ENCODE measurements at places on chromosomes 5 and 9.

- no peak for DNase-seq
Measured at GRCh38 chr5:159183247-159183646, 26.1 kb downstream of the RNF145 start.

- DNase-seq = peak; percentile 20
Measured at GRCh38 chr5:10856683-10857337, 95.8 kb upstream of the DAP start.

- peak; percentile 82 for DNase-seq
Measured at GRCh38 chr9:105244734-105245028, 230 bp downstream of the SLC44A1 start.

DNA sequence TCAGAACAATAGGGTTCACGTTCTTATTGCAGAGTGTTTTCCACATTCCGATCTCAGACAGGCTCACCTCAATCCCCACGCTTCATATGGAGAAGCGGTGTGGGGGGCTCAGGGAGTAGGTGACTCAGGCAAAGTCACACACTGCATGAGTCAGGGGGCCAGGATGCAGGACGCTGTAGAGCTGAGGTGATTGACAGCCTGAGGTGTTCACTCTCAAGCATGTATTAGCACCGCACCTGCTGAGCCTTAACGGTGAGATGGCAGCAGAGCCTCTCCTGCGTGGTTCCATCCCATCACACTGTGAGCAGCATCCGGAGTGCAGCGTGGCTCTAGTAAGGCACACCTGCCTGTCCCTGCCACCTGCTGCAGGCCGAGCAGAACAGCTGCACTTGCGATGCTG, 194.0 kb downstream of the IRX2 start:
- no peak for DNase-seq

DNA sequence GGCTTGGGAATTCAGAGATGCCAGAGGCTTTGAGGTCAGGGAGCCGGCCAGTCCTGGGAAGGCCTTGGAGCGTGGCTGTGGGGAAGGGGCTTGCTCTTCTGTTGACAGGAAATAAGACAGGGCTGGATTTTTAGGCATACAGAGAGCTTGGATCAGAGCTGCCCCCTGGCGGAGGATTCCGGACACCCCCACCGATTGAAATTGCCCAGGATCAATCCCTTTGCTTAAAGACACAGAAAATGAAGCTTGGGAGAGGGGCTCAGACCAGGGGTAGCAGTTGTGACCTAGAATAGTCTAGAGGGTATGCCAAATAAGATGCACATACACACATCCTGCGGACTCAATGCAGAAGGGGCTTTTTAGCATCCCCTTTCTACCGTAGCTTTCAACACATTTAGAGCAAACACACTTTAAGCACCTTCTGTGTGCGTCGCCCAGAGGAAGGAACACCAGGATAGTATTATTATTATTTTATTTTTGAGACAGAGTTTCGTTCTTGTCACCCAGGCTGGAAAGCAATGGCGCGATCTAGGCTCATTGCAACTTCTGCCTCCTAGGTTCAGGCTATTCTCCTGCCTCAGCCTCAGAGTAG, 1.7 kb upstream of the NTMT1 start:
- DNase-seq = peak; percentile 85

DNA sequence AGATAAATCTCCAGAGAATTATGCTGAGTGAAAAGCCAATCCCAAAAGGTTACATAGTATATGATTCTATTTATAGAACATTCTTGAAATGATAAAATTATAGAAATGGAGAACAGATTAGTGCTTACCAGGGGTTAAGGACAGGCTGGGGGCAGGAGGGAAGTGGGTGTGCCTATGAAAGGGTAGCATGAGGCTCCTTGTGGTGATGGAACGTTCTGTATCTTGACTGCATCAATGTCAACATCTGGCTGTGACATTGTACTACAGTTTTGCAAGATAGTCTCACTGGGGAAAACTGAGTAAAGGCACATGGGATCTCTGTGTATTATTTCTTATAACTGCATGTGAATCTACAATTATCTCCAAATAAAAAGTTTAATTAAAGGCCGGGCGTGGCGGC, 22.3 kb downstream of the ORM2 start:
- DNase-seq = no peak

GRCh38 chr5:125424402-125425141, 678.1 kb upstream of the ZNF608 start:
- no peak for DNase-seq

GRCh38 chr9:136093995-136094881, 851 bp downstream of the NACC2 start:
- no peak for DNase-seq

DNA sequence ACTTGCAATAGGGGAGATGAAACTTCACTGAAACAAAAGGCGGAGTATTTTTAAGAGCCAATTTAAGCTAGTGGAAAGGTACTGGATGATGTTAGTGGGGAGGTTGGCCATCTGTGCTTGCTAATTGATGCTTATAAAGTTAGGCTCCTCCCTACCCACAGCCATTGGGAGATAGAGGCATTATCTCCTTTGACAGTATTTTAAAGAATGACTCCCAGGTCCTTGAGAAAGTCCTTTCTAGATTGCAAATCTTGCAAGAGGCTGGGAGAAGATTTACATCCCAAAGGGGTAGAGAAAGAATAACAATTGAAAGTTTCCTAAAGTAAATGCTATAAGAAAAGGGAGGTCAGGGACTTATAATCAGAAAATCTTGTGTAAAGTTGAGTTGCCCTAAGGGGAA, 282.6 kb downstream of the BRINP1 start:
- DNase-seq = no peak

- no peak for DNase-seq
Measured at GRCh38 chr9:10443868-10444204, 169.0 kb downstream of the PTPRD start.

- DNase-seq = no peak
Measured at GRCh38 chr9:100309992-100310391, 42.8 kb downstream of the TEX10 start.

- no peak for DNase-seq
Measured at GRCh38 chr5:87099968-87100367, 167.7 kb upstream of the RASA1 start.

DNA sequence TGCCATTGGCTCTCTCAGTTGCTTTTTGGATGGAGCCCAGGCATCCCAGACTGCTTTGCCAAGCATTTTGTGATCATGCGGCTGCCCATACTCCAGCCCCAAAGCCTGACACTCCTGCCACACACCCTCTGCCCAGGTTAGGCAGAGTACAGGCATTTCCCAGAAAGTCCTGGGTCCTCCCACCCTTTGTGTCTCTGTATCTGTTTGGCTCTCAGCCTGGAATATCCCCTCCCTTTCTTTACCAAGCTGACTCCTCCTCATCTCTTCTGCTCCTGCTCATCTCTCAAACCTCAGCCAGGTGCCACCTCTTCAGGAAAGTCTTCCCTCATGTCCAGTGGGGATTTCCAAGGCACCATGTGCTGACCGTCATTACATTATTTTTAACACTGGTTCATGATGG, 14.3 kb upstream of the SH3RF2 start:
- DNase-seq = no peak

GRCh38 chr5:179130101-179130681, 70.0 kb downstream of the ZNF354C start:
- DNase-seq = no peak

DNA sequence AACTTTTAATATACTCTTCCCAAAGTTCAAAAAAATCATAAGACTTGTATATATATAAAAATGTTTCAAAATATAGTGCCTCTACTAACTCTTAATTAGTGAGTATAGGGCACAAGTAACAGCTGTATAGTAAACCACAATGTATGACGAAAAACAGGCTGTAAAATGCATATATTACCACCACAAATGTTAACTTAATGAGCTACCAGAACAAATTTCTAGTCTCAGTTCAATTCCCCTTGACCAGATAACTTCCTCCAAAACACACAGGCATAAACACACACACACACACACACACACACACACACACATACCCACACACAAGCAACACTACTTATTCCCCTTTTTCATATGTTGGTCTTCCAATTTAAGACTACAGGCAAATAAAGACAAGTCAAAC, 78.8 kb downstream of the FBXL17 start:
- DNase-seq = no peak

- no peak for DNase-seq
Measured at GRCh38 chr5:74361406-74362358, 278.8 kb downstream of the ENC1 start.

GRCh38 chr9:101254733-101255433, 129.9 kb downstream of the BAAT start:
- DNase-seq = no peak

DNA sequence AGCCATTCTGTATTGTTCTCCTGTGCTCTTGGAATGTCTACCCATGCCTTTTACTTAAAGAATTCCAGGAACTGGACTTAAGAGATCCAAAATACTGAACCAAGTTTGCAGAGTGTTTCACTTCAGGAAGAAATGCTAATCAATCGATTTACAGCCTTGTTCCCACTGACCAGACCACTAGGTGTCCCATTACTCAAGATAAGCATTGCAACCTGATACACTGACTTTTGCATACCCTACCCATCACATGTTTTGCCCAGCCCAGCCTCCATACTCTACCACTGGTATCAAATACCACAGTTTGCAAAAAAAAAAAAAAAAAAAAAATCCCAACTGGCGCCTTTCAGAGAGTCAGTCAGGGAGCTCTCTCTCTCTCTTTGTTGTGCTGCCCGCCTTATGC, 550.8 kb downstream of the CDH9 start:
- no peak for DNase-seq

GRCh38 chr5:53430618-53431252, 49.7 kb upstream of the FST start:
- no peak for DNase-seq

All from GM20000 (cell line).